Stimulated activated CD8-positive, alpha-beta memory T cell treated with anti-CD3 and anti-CD28 coated beads, Interleukin-4, amount 100 ng/mL, for 1 hour (primary cell): ENCODE measurements at places on chromosomes 4 and X.

DNA sequence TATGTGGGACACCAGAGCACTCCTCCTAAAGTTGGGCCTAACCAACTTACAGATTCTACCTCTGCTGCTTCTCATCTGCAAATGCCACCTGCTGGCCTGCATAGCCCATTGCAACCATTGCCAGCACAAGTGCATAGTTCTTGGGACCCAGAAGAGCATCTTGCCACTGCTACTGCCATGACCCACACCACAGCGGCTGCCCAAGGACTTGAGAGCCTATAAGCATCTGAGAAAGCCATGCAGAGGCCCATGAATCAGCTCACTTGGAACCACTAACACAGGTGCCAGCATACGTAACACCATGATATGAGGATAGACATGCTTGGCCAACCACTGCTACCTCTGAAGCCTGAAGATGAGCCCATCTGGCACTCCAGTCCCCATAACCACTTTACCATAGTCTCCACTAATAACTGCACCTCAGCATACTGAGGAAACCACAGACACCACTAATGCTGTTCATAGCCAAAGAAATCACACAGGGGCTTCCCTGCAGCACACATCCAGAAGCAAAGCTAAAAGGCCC is 258.1 kb upstream of the AGTR2 start:
- no peak for DNase-seq

DNA sequence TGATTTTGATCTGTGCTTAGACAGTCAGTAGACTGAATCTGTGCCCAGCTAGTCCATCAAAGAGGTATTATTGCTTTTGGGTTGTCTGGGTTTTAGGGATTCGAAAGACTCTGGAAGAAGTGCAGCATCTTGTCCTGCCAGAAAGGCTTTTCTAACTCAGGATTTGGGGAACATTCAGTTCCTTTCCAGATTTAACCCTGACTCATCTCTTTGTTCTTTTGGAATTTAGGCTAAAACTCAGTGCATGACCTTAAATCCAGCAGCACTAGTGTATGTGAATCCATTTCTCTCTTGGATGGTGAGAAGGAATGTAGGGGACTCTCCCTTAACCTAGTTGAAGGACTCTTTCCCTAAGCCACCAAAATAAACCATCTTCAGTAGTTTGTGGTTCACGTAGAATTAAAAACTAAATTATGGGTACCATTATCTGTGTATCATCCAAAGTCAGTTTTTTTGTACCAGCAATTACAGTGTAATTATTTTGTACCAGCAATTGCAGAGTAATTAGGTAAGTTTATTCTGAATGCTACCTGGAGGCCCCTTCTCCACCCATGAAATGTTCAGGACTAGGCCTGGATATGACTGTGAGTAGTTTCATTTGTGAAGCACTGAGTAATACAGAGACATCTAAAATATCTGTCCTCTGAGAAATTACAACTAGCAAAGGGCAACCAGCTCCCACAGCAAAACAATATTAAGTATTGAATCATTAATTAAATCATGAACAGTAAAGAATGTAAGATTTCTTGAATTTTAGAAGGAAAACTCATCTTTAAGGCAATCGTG is 384.0 kb downstream of the TMA16 start:
- no peak for DNase-seq

GRCh38 chr4:65624651-65625050 is 45.6 kb downstream of the EPHA5 start:
- DNase-seq = no peak

DNA sequence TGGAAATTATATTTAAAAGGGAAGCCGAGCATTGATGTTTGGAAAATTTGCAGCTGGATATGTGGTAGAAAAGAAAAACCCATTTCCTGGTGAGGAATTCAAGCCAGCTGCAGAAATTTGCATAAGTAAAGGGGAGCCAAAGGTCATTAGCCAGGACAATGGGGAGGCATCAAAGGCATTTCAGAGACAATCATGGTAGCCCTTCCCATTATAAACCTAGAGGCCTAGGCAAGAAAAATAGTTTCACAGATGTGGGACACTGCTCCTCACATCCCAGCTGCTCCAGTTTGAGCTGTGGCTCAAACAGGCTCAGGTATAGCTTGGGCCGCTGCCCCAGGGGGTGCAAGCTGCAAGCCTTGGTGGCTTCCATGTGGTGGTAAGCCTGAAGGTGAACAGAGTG is 35.8 kb downstream of the NAP1L3 start:
- no peak for DNase-seq

GRCh38 chrX:47321823-47322371 is 48.5 kb upstream of the ZNF157 start:
- no peak for DNase-seq

DNA sequence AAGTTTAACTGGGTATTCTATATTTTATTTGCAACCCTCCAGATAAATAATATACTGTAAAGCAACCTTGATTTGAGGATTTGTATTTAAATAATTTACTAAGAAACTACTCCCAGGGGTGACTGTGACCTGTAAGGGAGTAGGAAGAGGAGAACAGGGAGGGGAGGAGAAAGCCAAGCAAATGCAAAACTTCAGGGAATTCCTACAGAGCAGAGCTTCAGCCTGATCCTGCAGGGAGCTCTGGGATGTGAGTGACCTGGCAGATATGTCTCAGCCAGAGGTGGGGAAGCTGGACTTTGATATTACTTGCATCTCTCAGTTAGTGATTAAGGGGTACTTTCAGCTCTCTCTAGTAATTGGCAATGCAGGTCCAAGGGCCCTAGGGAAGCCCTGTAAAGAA is 302.0 kb downstream of the FRMPD4 start:
- no peak for DNase-seq

DNA sequence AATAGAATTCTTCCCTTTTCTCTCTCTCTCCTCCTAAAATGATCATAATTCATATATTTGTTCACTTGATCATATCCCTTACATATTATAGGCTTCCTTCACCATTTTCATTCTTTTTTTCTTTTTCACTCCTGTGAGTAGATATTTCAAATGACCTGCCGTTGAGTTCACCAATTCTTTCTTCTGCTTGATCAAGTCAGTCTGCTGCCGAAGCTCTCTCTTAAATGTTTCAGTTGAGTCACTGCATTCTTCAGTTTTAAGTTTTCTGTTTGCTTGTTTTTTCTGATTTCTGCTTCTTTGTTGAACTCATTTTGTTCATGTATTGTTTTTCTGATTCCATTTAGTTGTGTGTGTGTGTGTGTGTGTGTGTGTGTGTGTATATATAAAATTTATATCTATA is 354.3 kb downstream of the GPAT3 start:
- no peak for DNase-seq

- no peak for DNase-seq
Measured at GRCh38 chr4:16386711-16387320, 160.5 kb upstream of the TAPT1 start.

DNA sequence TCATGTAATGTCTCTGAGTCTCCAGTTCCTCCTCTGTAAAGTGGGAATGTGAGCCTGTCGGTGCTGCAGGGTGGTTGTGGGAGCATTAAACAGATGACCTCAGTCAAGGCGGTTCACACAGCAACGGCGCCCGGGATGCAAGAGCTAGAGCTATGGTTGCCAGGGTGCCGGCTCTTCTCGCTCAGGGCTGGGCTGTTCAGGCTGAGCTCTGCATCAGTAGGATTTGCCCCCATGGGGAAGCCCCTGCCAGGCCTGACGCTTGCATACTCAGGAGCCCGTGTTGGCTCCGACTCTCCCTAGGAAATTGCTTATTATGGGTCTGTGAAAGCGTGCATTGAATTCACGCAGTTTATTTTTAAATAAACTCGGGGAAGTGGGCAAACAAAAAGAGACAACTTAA is 67.3 kb downstream of the PSAPL1 start:
- no peak for DNase-seq

DNA sequence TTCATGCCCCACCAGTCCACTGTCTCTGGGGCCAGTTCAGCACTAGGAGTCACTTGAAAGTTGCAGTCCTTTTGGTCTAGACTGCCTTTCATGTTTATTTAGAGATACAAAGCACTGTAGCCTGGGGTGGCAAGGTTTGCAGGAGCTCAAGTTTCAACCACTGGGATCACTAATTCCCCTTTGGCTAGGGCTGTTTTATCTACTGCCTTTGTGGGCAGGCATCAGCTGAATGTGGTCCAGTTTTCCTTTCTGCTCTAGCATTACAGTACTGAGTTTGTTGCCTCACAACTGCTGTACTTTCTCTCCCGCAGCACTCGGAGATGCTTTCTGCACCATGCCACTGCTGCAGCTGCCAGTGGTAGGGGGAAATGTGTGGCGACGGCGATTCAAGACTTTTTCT is 222.3 kb upstream of the HDX start:
- no peak for DNase-seq

DNA sequence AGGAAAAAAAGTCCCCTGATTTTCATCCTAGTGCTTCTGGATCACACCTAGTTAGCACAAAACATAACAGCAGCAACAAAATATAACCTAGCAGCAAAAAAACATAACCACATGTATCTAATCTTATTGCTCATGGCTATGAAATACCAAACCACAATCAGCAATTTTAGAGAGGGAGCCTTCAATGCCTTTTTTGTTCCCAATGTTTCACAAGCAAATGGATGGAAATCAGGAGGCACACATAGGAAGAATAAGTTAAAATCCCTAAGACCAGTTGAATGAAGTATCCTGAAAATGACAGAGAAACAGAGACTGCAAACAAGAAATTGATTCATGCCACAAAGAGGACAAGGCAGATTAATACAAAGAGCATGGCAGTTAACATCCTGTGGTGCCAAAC is 361.6 kb downstream of the GPM6A start:
- no peak for DNase-seq

GRCh38 chr4:108979759-108980158 is 216.9 kb upstream of the ETNPPL start:
- DNase-seq = no peak

- no peak for DNase-seq
Measured at GRCh38 chrX:147763131-147763530, 148.6 kb upstream of the FMR1 start.

DNA sequence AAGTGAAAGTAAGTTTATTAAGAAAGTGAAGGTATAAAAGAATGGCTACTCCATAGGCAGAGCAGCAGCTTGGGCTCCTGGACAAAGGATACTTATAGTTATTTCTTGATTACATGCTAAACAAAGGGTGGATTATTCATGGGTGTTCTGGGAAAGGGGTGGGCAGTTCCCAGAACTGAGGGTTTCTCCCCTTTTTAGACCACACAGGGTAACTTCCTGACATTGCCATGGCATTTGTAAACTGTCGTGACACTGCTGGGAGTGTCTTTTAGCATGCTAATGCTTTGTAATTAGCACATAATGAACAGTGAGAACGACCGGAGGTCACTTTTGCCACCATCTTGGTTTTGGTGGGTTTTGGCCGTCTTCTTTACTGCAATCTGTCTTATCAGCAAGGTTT is 557.6 kb downstream of the SPRY1 start:
- DNase-seq = no peak

DNA sequence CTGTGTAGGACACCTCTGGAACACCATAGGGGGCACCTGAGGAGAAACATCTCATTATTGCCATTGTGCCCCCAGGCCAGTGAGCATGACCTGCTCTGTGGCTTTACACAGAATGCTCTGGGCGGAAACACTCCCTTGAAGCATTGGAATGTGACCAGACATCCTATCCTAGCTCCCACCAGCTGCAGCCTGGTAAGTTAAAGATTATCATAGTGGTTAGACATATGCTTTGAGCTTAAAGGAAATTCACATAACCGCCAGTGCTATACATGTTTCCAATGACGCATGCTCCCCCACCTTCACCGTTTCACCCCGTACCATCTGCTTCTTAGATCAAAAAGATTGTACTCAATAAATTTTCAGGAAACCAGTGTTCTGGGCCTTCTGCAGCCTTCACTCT is 217.7 kb upstream of the CENPE start:
- no peak for DNase-seq

GRCh38 chrX:118506805-118507480 is 11.3 kb downstream of the DOCK11 start:
- no peak for DNase-seq

- DNase-seq = no peak
Measured at GRCh38 chrX:397575-397974, 10.9 kb upstream of the PPP2R3B start.

DNA sequence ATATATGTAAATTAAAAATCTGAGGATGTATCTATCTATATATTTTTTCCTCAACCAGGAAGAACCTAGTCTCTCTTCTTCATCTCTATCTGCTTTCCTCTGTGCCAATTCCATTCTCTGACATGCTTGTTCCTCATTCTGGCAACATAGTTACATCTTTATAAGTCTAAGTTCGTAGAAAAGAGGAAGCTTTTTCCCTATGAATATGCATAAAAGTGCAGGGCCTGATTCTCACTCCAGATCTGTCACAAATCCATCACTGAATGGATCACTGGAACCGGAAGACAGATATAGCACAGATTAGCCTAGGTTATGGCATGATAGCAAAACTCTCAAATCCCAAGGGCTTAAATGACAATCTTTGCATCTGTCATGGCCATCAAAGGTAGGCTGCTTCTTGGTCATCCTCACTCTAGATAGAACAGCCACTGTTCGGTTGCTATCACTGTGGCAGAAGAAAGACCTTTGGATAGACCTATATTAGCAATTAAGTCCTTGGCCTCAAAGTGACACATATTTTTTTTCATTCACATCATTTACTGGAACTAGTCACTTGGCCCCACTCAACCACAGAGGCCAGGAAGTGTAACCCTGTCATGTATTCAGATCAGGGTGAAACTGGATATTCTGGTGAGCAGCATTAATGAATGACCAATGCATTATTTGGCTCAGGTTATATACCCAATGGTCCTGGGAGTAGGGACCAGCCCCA is 22.2 kb downstream of the DTHD1 start:
- no peak for DNase-seq

DNA sequence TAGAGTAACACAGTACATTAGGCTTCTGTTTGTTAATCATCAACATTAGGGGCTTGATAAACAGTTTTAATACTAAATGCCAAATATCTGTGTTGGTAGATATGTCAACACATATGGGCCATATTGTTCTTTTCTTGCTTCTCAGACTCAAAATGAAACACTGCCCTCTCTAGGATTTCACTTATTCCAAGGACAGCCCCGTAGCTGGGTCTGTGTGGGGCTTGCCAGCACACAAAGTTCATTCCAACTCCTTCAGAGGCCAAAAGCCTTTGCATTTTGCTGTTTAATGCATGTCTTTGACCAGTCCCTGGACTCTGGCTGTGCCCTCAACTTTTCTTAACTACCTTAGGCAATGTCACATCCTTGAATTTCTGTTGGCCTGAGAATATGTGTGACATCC is 102.0 kb upstream of the ZNF827 start:
- DNase-seq = no peak

- no peak for DNase-seq
Measured at GRCh38 chr4:102569200-102569599, 68.0 kb downstream of the NFKB1 start.

- no peak for DNase-seq
Measured at GRCh38 chrX:16867947-16868346, 2.2 kb downstream of the RBBP7 start.

- no peak for DNase-seq
Measured at GRCh38 chr4:102809190-102809589, 18.2 kb downstream of the UBE2D3 start.

DNA sequence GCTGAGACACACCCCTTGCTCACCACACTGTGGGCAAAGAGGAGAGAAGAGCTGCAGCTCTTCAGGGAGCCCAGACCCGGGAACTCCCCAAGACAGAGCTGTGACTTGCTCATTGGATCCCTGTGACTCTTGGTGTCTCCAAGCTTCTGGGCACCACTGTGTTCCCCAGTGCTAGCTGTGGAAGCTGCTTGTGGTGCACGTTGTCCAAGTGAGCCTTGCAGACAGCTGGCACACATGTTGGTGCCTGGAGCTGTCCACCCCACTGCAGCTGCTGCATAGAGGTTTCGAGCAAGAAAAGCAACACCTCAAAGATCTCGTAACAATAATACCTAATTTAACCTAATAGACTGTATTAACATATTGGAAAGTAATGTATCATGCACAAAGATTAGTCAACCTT is 1089.3 kb downstream of the PCDH18 start:
- DNase-seq = no peak
